Adrenal gland (tissue), 19 donors: ENCODE measurements at places on chromosomes 11 and 22.

- H3K27ac ChIP-seq = no peak overlapping the region
- no peaks in the 10 kb centered on the region for H3K36me3 ChIP-seq
- H3K4me1 ChIP-seq = no peaks in the 10 kb centered on the region
- H3K4me3 ChIP-seq = no peak overlapping the region
- H3K27me3 ChIP-seq = no peaks in the 10 kb centered on the region
- DNase-seq = no peak
Observed at GRCh38 chr11:125980436-125980835, 34.6 kb downstream of the VSIG10L2 start.

GRCh38 chr11:9613118-9613829 lies 39.8 kb downstream of the WEE1 start:
- H3K4me1 ChIP-seq = peaks cover 9% of the 10 kb centered on the region
- peak; percentile 98 for DNase-seq
- H3K4me3 ChIP-seq = peak overlapping the region; percentile 60
- H3K27me3 ChIP-seq = no peaks in the 10 kb centered on the region

DNA sequence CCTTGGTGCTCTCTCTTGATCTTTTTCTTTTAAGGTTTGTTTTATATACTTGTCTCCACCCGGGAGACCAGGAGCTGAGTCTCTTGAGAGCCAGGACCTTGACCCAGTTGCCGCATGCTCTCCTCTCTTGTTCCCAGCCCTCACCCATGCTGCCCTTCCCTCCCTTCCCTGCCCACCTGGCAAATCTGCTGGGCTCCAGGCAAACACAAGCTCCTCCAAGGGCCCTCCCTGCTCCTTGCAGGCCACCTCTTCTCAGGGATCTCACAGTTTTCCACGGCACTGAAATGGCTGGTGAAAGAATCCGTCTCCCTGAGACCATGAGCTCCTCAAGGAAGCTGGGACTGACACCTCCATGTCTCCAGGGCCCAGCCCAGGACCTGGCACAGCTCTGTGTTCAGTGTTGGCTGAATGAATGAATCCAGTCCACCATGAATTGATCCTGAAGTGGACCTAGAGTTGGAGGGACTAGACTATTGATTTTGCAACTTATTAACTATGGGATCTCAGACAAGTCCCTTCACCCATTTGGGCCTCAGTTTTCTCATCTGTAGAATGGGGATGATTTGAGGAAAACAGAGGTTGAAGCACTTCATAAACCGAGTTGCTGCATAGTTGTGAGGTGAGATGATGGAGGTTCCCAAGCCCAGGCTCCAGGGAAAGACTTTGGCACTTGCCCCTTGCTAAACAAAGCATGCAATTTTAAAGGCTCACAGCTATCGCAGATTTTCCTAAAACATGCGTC lies 25.1 kb upstream of the FBLN1 start:
- H3K4me1 ChIP-seq = no peaks in the 10 kb centered on the region
- H3K27ac ChIP-seq = no peak overlapping the region
- H3K36me3 ChIP-seq = no peaks in the 10 kb centered on the region
- no peak overlapping the region for H3K4me3 ChIP-seq

GRCh38 chr11:86047275-86047991 lies 21.5 kb downstream of the PICALM start:
- H3K27me3 ChIP-seq = no peaks in the 10 kb centered on the region
- H3K4me3 ChIP-seq = no peak overlapping the region
- H3K27ac ChIP-seq = no peak overlapping the region
- DNase-seq = no peak
- H3K4me1 ChIP-seq = peaks cover 76% of the 10 kb centered on the region

DNA sequence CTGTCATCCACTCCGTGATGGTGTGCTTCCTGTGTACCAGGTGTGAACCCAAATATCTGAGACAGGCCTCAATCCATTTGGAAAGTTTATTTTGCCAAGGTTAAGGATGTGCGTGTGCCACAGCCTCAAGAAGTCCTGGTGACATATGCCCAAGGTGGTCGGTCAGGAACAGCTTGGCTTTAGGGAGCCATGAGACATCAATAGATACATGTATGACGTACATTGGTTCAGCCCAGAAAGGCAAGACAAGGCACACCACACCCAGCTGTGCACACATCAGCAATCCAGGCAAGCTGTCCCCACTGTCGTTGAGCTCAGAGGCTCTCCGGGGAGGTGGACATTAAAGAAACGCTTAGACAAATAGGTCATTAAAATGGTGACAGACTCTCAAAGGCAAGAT lies 56.8 kb upstream of the SHANK2 start:
- H3K27me3 ChIP-seq = no peaks in the 10 kb centered on the region
- no peak for DNase-seq
- no peak overlapping the region for H3K27ac ChIP-seq
